ENCODE measurements at places on chromosomes 7 and 10.

GRCh38 chr7:1511444-1512422, 7.5 kb upstream of the INTS1 start:
- no peak for DNase-seq

DNA sequence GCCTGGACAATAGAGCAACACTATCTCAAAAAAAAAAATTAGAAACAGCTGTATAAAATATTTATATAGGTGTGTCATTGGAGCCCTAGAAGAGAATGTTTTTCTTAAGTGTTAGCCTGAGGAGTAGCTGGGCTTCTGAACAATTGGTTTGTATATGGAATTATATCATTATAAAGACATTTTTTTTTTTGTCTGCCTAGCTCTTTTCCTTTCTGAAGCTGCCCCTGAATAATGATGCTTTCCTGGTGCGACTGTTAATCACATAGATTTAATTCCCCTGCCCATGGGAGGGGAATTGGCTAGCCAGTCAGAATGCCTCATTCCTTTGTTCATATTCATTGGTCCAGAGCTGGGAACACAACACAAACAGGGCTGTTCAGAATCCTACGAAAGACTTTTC, 13.9 kb upstream of the ABCC2 start:
- no peak for DNase-seq

GRCh38 chr7:43648473-43649406, 65.8 kb downstream of the STK17A start:
- DNase-seq: peak; percentile 72

DNA sequence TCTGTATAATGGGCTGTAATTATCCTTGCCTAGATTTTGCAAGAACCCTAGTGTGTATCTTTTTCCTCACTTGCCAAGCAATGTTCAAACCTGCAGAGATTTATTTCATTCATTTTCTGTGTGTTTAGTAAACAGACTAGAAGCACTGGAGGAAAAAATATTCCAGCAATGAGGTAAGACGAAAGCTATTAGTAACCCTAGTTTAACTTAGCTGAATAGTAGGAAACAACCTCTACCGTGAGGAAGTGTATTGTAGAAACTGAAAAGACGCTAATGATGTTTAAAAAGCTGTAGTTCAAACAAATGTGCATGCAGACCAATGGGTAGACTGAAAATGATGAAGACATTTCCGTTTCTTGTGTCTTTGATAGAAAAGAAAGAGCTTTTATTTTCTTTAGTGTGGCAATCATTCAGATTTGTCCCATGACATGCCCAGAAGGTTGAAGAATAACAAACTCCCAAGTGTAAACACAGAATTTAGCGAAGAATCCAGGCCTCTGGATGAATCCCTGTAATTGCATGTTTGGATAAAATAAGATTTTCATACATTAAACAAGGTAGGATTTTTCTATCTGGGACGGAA, 20.7 kb downstream of the CAV1 start:
- no peak for DNase-seq

DNA sequence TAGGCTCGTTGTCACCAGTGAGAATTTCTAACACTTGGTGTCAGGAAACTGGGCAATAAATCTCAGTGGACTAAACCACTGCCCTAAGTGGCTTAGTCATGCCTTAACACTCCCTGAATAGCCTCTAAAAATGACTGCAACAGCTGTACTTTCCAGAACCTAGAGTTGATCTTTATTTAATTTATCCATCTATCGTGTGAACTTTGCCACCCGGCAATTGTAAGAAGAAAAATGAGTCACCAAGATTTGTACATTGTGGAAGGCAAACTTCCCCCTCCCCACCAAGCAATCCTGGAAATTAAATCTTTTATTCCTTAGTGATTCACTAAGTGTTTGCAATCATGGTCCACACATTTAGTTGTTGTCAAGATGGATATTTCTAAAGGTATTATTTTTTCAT, 47.1 kb downstream of the NXPH1 start:
- DNase-seq: no peak

- no peak for DNase-seq
Measured at GRCh38 chr10:131231965-131232541, 79.5 kb downstream of the TCERG1L start.

DNA sequence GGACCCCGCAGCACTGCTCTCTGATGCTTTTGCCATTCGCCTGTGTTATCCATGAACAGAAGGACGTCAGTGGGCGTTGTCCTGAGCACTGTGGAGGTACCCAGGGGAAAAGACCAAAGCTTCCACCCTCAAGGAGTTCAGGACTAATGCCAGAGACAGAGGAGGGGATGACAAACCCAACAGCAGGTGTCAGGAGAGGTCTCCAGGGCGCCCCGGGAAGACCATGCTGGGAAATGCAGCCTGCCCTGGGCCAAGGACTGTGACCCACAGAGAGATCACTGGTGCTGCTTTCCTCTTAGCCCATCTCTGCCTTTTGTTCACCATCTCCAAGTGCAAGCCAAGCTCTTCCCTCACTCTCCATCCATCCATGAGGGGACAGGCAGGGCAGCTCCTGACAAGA, 166.8 kb upstream of the PFKP start:
- no peak for DNase-seq

- no peak for DNase-seq
Measured at GRCh38 chr10:110218632-110219031, 11.2 kb downstream of the MXI1 start.

- DNase-seq: no peak
Measured at GRCh38 chr7:5470167-5470532, 46.5 kb upstream of the TNRC18 start.

- DNase-seq: no peak
Measured at GRCh38 chr7:155141562-155141961, 71.4 kb downstream of the HTR5A start.

All from activated T-cell treated with anti-CD3 and anti-CD28 coated beads, Interleukin-2, amount 50 U/mL, for 72 hours (primary cell).